ENCODE measurements at places on chromosomes 12 and 14.

GRCh38 chr12:129779033-129779432 is 124.8 kb downstream of the TMEM132D start:
- no peak for DNase-seq

DNA sequence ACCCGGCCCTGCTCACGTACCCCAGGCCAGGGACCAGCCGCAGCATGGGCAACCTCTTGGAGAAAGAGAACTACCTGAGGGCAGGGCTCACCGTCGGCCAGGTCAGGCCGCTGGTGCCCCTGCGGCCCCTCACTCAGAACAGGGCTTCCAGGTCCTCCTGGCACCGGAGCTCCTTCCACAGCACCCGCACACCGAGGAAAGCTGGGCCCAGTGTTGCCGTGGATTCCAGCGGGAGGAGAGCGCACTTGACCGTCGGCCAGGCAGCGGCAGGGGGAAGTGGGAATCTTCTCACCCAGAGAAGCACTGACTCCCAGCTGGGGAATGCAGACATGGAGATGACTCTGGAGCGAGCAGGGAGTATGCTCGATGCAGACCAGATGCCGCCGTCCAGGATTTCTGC is 7.9 kb upstream of the VAMP1 start:
- DNase-seq = no peak

DNA sequence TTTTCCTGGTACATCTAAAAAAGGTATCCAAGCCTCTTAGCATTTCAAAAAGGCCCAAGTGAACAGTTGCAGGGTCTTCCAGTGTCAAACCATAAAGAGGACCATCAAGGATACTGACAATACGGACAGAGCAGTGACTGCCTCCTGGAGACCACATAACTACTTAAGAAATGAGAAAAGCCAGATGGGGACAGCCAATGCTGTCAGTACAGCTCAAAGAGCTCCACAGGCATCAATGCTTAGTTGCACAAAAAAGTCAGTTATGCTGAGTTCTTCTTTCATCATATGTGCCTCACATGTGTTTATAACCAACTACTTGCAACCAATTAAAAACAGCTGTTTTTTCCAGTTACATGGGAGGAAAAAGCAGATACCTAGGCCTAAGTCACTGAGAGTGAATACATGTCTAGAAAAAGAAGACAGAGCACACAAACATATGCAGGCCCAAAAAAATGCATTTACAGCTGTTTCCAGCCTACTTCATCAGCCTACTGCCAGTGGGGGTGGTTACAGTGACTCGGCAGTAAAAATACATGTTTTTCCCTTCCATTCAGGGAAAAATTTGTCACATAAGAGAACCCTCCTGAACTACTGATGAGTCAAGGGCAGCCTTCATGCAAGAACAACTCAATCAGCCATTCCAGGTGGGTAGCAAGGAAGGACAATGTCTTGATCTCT is 84.0 kb downstream of the DCAF5 start:
- DNase-seq = no peak

- no peak for DNase-seq
Measured at GRCh38 chr12:97047361-97047760, 140.3 kb downstream of the NEDD1 start.

DNA sequence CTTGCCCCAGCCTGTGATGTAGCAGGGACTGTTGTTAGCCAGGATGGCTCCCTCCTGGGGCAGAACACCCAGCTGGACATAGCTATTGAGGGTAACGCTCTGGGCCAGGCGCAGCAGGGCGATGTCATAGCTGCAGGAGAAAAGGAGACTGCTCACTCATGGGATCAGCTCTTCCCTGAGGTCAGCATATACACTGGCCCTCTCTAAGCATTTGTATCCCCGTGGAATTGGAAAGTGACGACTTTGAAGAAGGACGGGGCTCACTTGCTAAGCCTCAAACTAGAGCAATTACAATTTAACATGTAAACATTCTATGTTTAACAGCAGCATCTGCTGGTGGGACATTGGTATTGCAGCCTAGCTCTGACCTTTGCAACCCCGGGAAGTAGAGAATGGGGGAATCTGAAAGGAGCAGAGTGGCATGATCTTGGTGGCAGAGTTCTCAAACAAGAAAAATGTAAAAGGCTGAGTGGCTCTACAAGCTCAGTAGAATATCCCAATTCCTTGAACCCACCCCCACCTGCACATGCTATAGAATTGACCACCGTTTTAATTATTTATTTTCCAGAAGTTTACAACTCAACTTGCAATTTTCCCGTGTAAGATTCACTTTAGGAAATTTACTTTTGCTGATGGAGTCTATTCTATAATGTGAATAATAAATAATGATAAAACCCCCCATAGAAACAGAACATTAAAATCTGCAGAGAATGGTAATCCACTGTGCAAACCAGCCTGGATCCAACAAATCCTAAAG is 5.0 kb downstream of the CELA1 start:
- DNase-seq = peak; percentile 27

- DNase-seq = no peak
Measured at GRCh38 chr14:78788467-78789360, 618.5 kb downstream of the NRXN3 start.

DNA sequence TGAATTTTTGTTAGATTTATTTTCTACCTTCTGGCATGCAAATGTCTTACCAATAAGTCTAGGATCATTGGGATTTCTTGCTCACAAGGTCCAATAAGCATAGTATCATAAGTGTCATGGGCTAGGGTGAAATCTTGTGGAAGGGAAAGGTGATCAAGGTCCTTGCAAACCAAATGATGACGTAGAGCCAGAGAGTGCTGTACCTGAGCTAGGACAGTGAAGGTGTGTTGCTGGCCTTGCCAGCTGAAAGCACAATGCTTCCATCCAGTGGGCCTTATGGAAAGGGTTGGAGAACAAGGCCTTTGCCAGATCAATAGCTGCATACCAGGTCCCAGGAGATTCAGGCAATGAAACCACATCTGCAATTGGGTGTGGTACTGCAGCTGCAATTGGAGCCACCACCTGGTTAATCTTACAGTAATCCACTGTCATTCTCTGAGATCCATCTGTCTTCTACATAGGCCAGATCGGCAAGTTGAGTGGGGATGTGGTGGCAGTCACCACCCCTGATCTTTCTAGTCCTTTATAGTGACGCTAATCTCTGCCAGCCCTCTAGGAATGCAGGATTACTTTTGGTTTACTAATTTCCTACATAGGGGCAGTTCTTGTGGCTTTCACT is 208.9 kb upstream of the MYL2 start:
- peak; percentile 84 for DNase-seq

DNA sequence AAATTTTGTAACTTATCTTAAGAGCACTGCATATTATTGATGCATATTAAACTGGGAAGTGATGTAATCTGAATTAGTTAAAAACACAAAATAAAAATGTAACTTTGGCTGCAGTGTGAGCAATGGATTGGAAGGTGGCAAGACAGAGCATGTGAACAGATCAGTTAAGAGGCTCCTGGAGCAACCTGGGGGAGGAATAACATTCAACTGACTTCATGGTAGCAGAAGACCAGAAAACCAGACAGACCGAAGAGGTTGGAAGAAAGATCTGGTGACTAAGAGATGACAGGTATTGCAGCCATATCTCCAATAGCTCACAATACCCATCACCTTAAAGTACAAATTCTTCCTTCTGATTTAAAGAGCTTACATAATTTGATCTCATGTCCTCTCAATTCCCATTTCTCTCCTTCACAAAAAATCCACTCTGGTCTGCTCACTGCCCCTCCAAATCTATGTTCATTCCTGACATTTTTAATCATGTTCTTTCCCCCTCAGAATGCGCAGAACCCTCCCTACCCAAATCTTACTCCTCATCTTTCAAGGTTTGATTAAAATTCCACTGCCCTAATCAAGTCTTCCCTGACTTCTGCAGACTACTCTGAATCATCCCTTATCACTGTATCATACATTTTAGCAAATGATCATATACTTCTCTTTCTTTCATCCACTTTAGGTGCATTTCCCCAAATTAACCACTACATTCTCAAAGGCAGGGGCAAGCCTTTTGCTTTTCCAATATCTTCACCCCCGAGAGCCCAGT is 51.5 kb downstream of the DUSP16 start:
- no peak for DNase-seq

GRCh38 chr12:70854138-70854537 is 66.4 kb downstream of the PTPRR start:
- DNase-seq = no peak

- no peak for DNase-seq
Measured at GRCh38 chr14:58870961-58871360, 233.2 kb downstream of the DACT1 start.

- DNase-seq = no peak
Measured at GRCh38 chr12:121550974-121551634, 29.7 kb downstream of the KDM2B start.

- no peak for DNase-seq
Measured at GRCh38 chr14:99673305-99674063, 10.6 kb upstream of the CYP46A1 start.

DNA sequence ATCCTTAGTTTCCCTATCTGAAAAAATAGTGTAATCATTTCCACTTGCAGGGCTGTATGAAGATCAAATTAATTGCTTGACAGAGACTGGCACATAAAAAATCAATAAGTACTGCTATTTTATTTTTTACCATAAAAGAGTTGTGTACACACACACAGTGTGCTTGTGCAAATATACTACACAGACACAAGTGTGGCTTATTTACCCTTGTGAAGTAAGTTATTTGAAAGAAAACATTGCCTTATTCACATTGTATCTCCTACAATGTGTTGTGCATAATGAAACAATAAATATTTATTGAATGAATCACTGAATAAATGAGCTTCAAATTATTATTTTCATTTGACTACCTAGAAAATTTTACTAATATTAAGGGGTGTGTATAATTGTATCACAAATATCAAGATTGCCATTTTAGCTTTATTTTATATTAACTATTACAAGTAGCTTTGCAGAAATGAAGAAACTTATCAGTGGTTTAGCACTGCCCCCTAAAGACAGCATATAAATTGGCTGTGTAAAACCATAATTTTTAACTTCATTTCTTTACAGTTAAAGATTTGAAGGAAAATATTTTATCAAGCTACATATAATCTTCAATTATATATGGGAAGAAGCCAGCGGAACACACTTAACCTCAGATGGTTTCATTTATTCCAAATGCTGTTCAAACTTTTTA is 11.3 kb downstream of the GARIN6 start:
- DNase-seq = no peak

DNA sequence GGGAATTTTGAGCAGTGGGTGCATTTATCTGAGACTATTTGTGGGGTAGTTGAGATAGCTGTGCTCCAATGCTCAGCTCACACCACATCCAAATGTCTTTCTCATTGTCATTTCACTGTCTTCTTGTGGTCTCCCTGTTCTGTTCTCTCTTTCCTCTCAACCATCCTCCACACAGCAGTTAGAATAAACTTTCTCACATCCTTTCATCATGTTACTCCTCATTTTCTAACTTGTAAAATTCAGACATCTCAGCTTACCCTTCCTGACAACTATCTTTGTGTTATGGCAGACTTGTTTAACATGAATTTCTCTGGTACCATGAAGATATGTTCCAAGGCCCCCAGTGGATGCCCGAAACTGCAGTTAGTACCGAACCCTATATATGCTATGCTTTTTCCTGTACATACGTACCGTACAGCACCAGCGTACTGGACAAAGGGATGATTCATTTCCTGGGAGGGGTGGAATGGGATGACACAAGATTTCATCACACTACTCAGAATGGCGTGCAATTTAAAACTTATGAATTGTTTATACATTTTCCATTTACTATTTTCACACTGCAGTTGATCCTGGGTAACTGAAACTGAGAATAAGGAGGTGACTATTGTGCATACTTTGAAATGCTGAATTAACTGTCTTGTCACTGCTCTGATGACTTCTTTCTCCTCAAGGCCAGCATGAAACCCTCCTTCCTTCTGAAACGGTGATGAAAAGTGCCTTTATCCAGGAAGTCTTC is 177.1 kb upstream of the SLC38A2 start:
- no peak for DNase-seq

GRCh38 chr12:2834581-2835491 is at the start of gene NRIP2:
NRIP2 (minus strand) TSS chr12:2835035; CDS start chr12:2834983, 52 bp downstream.
- DNase-seq = no peak

DNA sequence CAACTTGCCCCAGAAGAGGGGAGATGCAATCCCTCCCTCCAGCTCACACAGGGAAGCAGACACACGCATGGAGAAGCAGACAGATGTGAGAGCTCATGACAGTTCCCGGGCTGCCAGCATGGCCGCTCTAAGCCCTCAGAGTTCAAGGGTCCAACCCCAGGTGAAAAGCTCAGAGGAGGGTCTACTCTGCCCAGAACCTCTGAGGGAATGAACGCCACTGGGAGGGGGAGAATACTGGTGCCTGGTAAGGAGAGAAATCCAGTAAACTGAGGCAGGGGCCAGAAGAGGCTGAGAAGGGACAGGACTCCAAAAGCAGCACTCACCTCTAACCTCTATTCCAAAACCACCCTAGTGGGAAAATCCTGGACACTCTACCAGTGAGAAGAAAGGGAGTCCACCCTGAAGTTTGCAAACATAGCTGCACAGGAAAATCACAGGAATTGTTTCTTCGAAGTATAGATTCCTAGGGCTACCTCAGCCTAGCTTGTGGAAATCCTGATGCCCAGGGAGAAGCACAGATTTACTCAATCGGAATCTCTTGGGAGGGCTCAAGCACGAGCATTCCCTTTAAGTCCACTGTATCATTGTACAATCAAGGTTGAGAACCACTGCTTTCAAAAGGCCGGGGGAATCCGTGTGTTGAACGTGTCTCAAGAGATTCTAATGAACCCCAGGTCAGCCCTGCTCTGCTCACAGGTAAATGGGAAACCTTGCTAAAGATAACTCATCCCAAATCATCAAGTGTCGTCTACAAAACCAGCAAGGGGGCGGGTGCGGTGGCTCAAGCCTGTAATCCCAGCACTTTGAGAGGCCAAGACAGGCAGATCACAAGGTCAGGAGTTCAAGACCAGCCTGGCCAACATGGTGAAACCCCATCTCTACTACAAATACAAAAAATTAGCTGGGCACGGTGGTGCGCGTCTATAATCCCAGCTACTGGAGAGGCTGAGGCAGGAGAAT is 34.3 kb upstream of the PLEKHG6 start:
- no peak for DNase-seq

GRCh38 chr14:95711476-95712176 is 2.3 kb downstream of the TCL1A start:
- no peak for DNase-seq

DNA sequence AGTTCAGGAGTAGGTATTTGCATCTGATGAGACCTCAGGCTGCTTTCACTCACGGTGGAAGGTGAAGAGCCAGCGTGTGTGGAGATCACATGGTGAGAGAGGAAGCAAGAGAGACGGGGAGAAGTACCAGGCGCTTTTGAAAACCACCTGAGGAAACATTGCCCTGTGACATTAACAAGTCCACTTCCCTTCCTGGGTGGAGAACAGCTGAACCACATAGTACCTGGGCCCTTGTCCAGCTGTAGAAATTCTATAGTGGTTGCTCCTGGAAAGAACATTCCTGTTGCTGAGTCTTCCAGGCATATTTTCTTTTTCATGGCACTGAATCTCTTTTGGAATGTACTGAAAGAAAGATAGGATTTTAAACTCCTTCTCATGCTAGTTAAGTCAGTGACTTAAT is 87.3 kb upstream of the RIN3 start:
- no peak for DNase-seq

GRCh38 chr12:114750917-114751316 is 66.9 kb upstream of the TBX3 start:
- DNase-seq = no peak

- DNase-seq = no peak
Measured at GRCh38 chr12:79156846-79157463, 292.4 kb downstream of the SYT1 start.

GRCh38 chr12:49546481-49546880 is 7.7 kb downstream of the KCNH3 start:
- no peak for DNase-seq

- peak; percentile 19 for DNase-seq
Measured at GRCh38 chr12:111033281-111034082, 113.1 kb upstream of the MYL2 start.
